B cell (primary cell): ENCODE measurements at places on chromosomes 7 and 10. TPM values are rescaled to one million over a fixed set of nuclear protein-coding genes. Genes with fewer than 3 reads are reported as not detected.

GRCh38 chr10:97069576-97070362 is 116.0 kb downstream of the SLIT1 start:
- no peak overlapping the region for H3K27ac ChIP-seq
- DNase-seq, result no peak
- no peaks in the 10 kb centered on the region for H3K4me1 ChIP-seq
- H3K27me3 ChIP-seq, result no peaks in the 10 kb centered on the region

- no peak overlapping the region for H3K4me3 ChIP-seq
- H3K4me1 ChIP-seq, result no peaks in the 10 kb centered on the region
- no peaks in the 10 kb centered on the region for H3K27me3 ChIP-seq
- H3K36me3 ChIP-seq, result no peaks in the 10 kb centered on the region
Measured at GRCh38 chr10:78619896-78620295, 448.9 kb upstream of the ZMIZ1 start.

DNA sequence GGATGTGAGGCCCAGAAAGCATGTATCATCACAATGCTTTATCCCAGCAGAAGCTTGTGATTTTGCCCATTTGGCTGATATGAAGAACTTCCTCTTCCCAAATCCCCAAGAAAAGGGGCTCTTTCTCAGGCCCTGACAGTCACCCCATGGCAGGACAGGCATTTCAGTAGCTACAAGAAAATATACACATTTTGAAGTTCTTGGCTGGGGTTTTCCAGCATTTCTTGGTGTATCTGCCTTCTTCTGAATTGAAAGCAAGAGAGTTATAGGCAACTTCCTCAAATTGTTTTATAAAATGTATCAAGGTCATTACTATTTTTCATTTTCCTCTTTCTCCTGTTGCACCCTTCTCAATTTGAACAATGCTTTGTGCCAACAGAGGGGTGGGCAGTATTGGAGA is 63.3 kb upstream of the PDLIM1 start:
- H3K4me1 ChIP-seq, result peaks cover 10% of the 10 kb centered on the region
- H3K36me3 ChIP-seq, result no peaks in the 10 kb centered on the region
- peak; percentile 34 for DNase-seq
- no peak overlapping the region for H3K4me3 ChIP-seq

DEPP1 gene
- polyA plus RNA-seq, result not detected in 2 replicates

ANK3 gene
- polyA plus RNA-seq, result 1.5 and 4.9 TPM in 2 replicates

DNA sequence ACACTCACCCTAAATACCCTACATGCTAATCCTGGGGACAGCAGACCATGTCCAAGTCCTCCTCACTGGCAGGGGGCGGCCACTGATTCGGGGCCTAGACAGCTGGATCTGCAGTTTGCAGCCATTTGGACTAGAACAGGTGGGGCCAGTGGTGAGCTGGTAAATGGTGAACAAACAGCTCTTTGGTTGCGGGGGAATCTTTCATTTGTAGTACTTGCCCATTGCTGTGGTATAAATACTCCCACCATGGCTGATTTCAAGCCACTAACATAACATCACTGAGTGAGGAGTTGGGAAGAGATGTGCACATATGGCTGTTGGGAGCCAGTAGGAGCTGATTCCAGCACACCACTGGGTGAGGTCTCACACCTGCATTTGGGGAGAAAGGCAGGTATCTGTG is 13.5 kb downstream of the ZNF503 start:
- no peaks in the 10 kb centered on the region for H3K36me3 ChIP-seq
- H3K4me3 ChIP-seq, result no peak overlapping the region
- no peak for DNase-seq
- no peaks in the 10 kb centered on the region for H3K27me3 ChIP-seq
- H3K4me1 ChIP-seq, result no peaks in the 10 kb centered on the region

- no peaks in the 10 kb centered on the region for H3K27me3 ChIP-seq
- no peaks in the 10 kb centered on the region for H3K36me3 ChIP-seq
- no peak for DNase-seq
- H3K27ac ChIP-seq, result no peak overlapping the region
- H3K4me3 ChIP-seq, result no peak overlapping the region
- H3K4me1 ChIP-seq, result peaks cover 12% of the 10 kb centered on the region
Measured at GRCh38 chr7:33072471-33072870, 9.9 kb upstream of the NT5C3A start.

SFTPA1 gene
- polyA plus RNA-seq, result not detected in 2 replicates

- peaks cover 13% of the 10 kb centered on the region for H3K4me1 ChIP-seq
- no peaks in the 10 kb centered on the region for H3K27me3 ChIP-seq
- no peaks in the 10 kb centered on the region for H3K36me3 ChIP-seq
- H3K4me3 ChIP-seq, result no peak overlapping the region
- no peak for DNase-seq
Measured at GRCh38 chr10:63611078-63611477, 89.9 kb downstream of the REEP3 start.

IFRD1 gene
- polyA plus RNA-seq, result 54.1 and 182 TPM in 2 replicates

DNA sequence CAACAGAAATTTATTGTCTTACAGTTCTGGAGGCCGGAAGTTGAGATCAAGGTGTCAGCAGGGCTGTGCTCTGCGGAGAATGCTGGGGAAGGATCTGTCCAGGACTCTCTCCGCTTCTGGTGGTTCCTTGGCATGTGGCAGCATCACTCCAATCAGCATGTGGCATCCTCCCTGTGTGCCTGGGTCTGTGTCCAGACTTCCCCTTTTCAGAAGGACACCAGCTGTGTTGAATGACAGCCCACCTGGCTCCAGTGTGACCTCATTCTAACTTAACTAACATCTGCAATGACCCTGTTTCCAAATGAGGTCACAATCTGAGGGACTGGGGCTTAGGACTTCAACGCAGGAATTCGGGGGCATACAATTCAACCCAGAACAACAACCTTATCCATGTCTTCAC is 141.9 kb downstream of the BMS1 start:
- no peak overlapping the region for H3K27ac ChIP-seq
- DNase-seq, result no peak

LIPF gene
- not detected in 2 replicates for polyA plus RNA-seq

DNA sequence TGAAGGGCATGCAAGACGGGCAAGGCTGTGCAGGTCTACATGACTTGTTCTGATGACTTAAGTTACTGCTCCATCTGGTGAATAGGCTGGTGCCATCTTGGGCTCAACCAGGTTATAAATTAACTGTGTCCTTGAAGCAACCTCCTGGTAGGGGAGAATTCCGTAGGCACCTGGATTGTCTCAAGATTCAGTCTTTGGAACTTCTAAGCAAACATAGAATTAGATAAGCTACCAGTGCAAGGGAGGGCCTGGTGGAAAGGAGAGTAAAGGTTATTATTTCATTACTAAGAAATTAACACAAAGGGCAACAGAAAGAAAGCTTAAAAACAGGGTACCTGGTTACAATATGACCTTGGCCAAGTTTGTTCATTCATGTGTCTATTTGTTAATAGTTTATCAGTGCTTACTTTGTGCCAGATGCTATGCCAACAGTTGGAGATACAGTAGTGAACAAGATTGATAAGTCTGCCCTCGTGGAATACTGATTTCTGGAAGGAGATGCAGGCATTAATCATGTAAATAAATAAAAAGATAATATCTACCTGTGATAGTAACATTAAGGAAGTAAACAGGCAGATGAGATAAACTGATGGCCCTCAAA is 107.0 kb upstream of the PALS2 start:
- no peaks in the 10 kb centered on the region for H3K36me3 ChIP-seq
- H3K4me3 ChIP-seq, result no peak overlapping the region
- H3K27me3 ChIP-seq, result no peaks in the 10 kb centered on the region

ZNF398 gene
- 6.4 and 7.7 TPM in 2 replicates for polyA plus RNA-seq

DNA sequence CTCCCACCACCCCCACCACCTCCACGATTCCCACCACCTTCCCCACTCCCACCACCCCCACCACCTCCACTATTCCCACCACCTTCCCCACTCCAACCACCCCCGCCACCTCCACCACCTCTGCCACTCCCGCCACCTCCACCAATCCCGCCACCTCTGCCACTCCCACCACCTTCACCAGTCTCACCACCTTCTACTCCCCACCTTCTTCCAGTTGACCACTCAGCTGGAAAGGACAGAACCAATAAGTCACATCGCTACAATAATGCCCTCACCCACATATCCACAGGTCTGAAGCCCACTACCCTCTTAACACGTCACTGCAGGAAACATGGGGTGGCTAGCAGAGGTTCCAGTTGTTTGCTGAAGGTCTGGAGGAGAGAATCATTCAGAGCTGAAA is 93.5 kb upstream of the PAX2 start:
- no peak overlapping the region for H3K27ac ChIP-seq
- H3K36me3 ChIP-seq, result no peaks in the 10 kb centered on the region
- peaks cover 57% of the 10 kb centered on the region for H3K27me3 ChIP-seq
- no peak for DNase-seq

SDK1 gene
- 0.52 and 0.73 TPM in 2 replicates for polyA plus RNA-seq

GRCh38 chr10:93250010-93250409 is 176.3 kb downstream of the CYP26A1 start:
- no peak overlapping the region for H3K4me3 ChIP-seq
- DNase-seq, result no peak
- H3K36me3 ChIP-seq, result no peaks in the 10 kb centered on the region

UNCX gene
- not detected in 2 replicates for polyA plus RNA-seq

- no peak overlapping the region for H3K4me3 ChIP-seq
- H3K27me3 ChIP-seq, result no peaks in the 10 kb centered on the region
- no peak for DNase-seq
Measured at GRCh38 chr7:71243736-71244410, 111.9 kb downstream of the GALNT17 start.

GRCh38 chr7:140898786-140899536 is 25.8 kb downstream of the BRAF start:
- no peak overlapping the region for H3K27ac ChIP-seq
- H3K27me3 ChIP-seq, result no peaks in the 10 kb centered on the region
- DNase-seq, result no peak
- H3K36me3 ChIP-seq, result no peaks in the 10 kb centered on the region
- H3K4me1 ChIP-seq, result peaks cover 14% of the 10 kb centered on the region
- H3K4me3 ChIP-seq, result no peak overlapping the region

DNA sequence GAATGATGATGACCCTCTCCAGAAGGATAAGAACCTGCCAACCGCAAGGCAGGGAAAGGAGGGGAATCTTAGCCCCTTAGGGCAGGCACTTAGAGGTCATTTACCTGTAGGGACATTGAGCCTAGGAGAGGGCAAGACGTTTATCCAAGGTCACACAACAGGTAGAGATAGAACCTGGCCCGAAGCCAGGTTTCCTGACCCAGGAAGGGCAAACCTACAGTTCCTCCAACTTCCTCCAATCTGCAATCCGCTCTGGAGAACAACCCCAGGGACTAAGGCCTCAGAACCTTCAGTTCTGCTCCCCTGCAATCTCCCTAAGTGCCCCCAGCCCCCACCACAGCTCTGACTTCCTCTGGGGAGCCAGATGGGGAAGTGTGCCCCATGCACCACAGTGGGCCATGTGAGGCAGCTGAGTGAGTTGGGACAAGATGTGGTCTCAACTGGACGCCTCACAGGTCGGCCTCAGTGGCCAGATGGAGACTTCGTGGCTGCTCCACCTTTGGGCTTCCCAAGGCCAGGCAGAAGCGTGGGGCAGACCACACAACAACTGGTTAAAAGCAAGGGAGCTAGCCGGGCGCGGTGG is 1.4 kb upstream of the PSAP start:
- peak overlapping the region; percentile 10 for H3K27ac ChIP-seq
- H3K36me3 ChIP-seq, result peaks cover 4% of the 10 kb centered on the region
- DNase-seq, result peak; percentile 67
- H3K4me1 ChIP-seq, result peaks cover 29% of the 10 kb centered on the region

HMX2 gene
- polyA plus RNA-seq, result not detected in 2 replicates

- no peak overlapping the region for H3K4me3 ChIP-seq
- DNase-seq, result no peak
- H3K36me3 ChIP-seq, result no peaks in the 10 kb centered on the region
- H3K4me1 ChIP-seq, result peaks cover 53% of the 10 kb centered on the region
- H3K27me3 ChIP-seq, result no peaks in the 10 kb centered on the region
Measured at GRCh38 chr7:20218279-20218678, 1.1 kb upstream of the MACC1 start.

TLX1 gene
- polyA plus RNA-seq, result not detected in 2 replicates

DNA sequence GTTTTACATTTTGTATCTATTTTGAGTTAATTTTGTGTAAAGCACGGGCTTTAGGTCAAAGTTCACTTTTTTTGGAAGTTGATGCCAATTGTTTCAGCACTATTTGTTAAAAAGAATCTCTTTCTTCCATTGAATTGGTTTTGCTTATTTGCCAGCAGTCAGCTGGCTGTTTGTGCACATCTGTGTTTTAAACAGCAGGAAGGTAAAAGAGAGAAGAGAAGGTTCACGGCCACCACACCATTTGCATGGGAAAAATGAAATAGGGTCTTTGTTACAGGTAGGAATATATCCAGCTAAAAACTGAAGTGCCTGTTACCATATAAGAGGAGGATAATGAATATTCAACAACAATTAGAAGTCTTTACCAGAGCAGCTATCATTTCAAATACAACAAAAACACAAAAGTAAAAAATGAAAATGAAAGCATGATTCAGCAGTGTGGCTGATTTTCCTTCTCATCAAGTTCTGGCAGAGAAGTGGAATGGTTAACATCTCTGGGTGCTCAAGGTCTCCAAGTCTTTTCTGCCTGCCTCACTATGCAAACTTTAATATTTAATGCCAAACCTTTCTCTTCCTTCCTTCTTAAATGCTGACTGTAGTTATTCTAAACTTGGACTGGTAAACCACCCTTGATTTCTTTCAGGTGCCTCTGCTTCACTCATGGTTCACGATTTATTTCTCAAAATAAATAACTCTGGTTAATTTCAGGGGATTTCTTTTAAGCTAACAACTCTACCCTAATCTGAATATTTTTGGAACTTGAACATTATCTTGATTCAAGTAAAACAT is 841.5 kb downstream of the GRM8 start:
- no peak overlapping the region for H3K4me3 ChIP-seq
- no peak for DNase-seq
- no peaks in the 10 kb centered on the region for H3K4me1 ChIP-seq
- no peaks in the 10 kb centered on the region for H3K27me3 ChIP-seq

DNA sequence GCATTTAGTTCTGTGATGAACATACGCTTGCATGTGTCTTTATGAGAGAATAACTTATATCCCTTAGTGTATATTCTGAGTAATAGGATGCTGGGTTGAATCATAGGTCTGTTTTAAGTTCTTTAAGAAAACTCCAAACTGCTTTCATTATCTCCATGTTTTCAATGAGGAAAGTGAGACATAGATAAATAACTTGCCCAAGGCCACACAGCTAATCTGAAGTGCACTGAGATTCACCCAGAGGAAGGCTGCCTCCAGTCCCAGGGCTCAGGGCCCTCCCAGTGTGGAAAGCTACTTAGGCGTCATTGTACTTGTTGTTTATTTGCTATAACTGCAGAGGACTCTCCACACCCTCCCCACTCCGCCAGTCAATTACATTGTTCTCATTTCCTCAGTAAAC is 126.7 kb downstream of the INHBA start:
- H3K27me3 ChIP-seq, result no peaks in the 10 kb centered on the region
- H3K27ac ChIP-seq, result no peak overlapping the region
- no peaks in the 10 kb centered on the region for H3K36me3 ChIP-seq
- H3K4me3 ChIP-seq, result no peak overlapping the region
- no peaks in the 10 kb centered on the region for H3K4me1 ChIP-seq

TAC1 gene
- polyA plus RNA-seq, result not detected in 2 replicates

DNA sequence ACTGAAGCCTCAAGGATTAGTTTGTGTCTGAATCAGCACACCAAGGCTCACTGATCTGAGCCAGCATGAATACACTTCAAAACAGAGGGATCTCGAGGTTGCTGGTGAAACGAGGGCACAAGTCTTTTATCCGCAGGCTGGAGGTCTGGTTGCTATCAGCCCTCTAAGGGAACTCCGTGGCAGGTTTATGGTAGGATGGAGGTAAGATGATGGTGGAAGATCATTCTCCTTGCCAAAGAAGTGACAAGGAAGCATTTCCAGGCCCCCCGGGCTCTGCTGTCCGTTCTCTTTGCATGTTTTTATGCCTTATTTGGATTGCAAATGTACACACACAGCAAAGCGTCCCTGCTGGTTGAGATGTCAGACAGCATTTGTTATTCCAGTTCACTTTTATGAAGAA is 268.3 kb downstream of the ARHGAP12 start:
- no peaks in the 10 kb centered on the region for H3K4me1 ChIP-seq
- H3K27me3 ChIP-seq, result no peaks in the 10 kb centered on the region
- H3K36me3 ChIP-seq, result no peaks in the 10 kb centered on the region
- H3K27ac ChIP-seq, result no peak overlapping the region
